Stimulated activated CD4-positive, alpha-beta T cell treated with anti-CD3 and anti-CD28 coated beads, Interleukin-1b, Interleukin-23, amount 100 ng/mL, for 1 hour (primary cell): ENCODE measurements at places on chromosomes 2 and 18.

- DNase-seq: no peak
Observed at GRCh38 chr2:20994130-20994529, 49.7 kb downstream of the APOB start.

- DNase-seq: no peak
Observed at GRCh38 chr2:240202586-240202985, 62.1 kb upstream of the OTOS start.

DNA sequence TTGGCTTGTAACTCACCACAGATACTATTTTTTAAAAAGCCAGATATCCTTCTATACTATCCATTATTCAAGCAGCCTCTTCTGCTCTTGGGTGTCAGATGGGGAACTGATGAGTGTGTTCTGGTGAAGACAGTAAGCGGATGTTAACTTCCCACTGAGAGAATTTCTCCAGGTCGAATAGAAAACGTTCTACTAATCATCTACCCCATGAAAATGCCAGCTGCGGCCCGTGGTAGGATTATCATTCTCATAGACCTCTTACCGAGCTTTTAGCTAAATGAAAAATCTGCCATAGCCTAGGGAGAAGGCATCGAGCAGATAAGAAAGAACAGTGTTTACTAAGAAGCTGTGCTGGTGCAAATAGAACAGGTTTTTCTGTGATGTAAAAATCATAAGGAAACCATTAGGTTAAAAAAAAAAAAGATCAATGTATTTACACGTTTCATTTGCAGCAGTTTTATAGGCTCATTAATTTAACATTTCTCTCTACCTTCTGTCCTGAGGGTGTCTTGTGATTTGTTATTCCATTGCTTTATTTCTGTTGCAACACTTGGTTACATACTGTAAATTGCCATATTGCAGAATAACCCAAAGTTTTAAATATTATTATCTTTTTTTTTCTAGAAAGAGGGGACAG lies 1521.5 kb upstream of the ZEB2 start:
- DNase-seq: no peak

DNA sequence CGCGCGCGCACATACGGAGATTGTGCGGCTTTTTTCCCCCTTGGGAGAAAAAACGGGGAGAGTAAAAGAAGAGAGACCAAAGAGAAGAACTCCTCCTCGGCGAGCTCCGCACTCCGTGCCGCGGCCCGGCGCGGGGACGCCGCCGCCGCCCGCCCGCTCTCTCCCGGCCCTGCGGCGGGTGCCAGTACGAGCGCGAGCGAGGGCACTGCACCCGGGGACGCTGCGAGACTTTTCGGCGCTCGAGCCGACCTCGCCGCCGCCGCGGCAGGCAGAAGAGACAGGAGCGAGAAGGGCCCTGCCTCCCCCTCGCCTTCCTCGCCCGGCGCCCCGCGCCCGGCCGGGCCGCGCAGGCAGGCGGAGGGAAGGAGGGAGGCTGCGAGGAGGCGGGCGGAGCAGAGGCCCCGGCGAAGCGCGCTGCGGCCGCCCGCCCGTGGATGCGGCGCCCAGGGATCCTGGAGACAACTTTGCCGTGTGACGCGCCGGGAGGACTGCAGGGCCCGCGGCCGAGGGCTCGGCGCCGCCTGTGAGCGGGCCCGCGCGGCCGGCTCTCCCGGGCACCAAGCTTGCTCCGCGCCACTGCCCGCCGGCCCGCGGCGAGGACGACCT lies 857 bp upstream of the INHBB start:
- DNase-seq: no peak

DNA sequence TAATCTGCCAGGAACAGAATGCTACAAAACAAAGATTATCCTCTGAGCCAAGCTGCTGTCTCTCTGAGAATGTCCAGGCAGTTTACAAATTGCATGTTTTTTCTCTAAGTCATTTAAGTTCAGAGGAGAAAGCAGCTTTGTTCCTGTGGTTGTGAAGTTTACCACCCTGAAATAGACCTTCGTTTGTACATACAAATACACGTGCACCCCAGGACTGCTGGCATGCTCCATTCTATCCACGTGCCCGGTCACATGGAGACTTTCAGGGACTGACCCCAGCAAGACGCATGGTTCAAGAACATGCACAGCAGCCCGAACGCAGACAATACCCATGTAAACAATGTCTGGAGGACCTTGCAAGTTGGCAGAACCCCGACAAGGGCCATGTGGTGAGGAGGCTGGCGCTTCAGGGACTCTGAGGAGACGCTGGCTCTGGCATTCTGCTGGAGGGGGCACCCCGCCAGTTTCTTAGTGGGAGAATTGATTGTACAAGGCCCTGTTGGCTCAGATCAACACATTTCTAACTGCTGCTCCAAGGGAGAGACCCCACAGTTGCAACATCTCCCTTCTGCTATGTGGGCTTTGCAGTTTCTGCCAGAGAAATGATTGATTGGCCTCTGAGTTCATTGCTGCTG lies 33.3 kb downstream of the FAM178B start:
- DNase-seq: no peak

GRCh38 chr2:240929364-240930095 lies 23.4 kb downstream of the CROCC2 start:
- DNase-seq: no peak

- DNase-seq: no peak
Observed at GRCh38 chr18:55515941-55516710, 71.9 kb downstream of the TCF4 start.

- no peak for DNase-seq
Observed at GRCh38 chr2:43184339-43184895, 42.0 kb downstream of the ZFP36L2 start.

GRCh38 chr2:181407171-181407570 lies 50.0 kb upstream of the ITGA4 start:
- no peak for DNase-seq

- no peak for DNase-seq
Observed at GRCh38 chr2:47002480-47003381, 87.1 kb upstream of the MCFD2 start.

GRCh38 chr2:234950730-234951663 lies 820 bp upstream of the SH3BP4 start:
- no peak for DNase-seq

DNA sequence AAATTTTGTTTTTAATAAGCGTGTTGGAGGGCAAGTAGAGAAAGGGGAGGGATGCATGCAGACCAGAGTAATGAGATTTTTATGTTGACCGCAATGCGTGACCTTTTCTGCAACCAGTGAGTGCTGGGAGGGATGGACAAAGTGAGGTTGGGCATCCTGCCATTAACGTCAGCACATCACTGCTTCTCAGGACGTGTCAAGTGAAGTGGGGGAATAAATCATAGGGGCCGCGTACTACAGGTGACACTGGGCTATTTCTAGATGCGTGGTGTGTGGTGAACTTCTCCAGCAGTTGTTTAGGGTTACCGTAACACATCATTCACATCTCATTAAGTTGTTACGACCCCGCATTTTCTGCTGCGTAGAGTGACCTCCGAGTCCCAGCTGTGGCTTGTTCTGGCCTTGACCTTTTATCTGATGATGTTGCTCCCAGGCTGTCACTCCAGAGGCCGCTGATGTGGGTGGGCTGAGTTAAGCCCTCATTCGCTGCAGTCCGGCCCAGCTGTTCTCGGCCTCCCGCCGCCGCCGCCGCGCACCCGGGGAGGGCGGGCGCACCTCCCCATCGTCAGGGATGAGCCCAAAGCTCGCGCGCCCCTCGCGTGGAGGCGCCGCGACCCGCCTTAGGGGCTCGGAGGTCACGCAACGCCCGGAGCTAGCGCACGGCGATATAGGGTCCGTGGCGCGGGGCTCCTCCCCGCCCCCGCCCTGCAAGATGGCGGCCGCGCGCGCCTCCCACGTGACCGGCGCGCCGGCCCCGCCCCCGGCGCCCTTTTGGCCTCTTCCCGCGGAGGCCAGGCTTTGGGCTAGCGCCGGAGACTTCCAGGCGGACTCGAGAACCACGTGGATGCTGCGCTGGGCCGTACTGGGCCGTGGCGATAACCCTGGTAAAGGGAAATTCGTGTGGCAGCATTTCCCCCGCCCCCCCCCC lies 3.5 kb downstream of the ZCCHC2 start:
- DNase-seq: no peak

- DNase-seq: no peak
Observed at GRCh38 chr2:9517118-9517782, 38.4 kb downstream of the ADAM17 start.

- no peak for DNase-seq
Observed at GRCh38 chr2:120320318-120320851, 25.6 kb upstream of the INHBB start.

DNA sequence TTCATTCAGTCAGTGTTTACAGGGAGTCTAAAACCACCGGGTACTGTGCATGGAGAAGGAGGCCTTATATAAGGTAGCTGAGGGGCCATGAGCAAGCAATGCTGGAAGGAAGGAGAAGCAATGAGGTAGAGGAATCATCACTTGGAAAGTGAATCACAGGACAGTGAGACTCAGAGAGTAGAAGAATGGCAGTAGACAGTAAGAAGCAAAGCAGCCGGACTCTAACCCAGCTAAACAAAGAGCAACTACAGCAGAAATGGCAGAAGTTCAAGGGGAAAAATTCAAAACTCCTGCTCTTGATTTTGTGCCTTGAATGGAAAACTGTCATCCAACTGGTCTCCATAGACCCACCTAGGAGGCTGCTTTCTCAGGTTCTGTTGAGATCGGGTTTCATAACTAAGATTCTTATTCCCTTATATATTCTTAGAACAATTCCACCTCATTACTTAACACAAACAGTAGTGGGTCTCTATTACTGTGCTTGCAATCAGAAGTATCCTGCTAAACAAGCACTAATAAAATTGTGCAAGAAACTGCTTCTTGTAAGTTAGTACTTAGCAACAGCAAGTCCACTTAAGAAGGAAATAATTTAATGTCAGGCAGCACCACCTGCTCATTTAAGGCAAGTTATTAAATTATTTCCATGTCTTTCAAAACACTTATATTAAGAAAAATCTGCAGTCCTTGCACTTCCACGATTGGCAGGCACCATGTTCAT lies 68.0 kb downstream of the RBMS1 start:
- no peak for DNase-seq

DNA sequence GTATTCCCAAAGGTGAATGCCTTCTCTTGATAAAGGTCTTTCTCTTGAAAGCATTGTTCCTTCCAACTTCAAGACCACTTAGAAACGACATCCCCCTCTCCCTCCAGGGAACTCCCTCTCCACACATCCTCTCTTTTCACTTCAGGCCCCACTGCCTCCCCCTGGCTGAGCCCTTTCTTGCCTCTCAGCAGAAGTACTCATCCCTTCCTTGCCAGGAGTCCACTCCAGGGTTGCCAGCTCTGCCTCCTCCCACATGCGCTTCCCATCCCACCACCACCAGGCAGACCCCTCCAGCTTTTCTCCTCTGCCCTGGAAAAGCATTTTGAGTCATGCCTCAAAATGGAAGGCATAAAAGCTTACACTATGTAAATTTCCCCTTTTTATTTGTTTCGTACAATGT lies 126.3 kb upstream of the SALL3 start:
- DNase-seq: no peak

DNA sequence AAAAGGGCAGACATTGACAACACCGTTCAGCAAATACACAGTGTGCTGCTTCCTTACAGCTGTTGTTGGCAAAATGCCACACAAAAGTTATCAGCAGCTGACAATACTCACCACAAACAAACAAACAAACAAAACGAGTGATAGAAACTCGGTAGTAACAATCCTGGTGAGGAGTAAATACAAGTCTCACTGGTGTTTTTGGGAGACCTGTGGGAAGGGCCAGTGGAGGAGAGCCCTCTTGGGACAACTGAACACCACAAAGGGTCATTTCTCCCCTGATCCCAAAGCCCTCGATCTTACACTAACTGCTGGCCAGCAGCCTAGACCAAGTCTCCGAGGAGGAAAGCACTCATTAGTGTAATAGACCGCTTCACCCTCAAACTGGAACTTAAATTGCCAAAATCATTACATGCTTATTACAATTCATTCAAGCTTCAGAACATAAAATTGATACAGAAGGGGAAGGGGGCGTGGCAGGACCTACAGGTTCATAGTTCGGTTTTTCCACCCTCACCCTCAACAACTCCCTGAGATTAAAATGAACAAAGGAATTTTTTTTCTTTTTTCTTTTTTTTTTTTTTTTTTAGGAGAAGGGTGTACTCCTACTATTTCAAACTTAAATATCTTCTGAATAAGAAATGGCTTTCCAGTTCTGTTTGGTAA lies 5.0 kb downstream of the AP1S3 start:
- no peak for DNase-seq

GRCh38 chr2:54402350-54402749 lies 53.8 kb upstream of the SPTBN1 start:
- no peak for DNase-seq

GRCh38 chr18:63195326-63196159 lies 124.0 kb downstream of the BCL2 start:
- DNase-seq: no peak

- no peak for DNase-seq
Observed at GRCh38 chr2:162184359-162184758, 32.3 kb upstream of the GCG start.
